ENCODE measurements at places on chromosomes 7 and 10. TPM values are rescaled to one million over a fixed set of nuclear protein-coding genes. Genes with fewer than 3 reads are reported as not detected.
A peak's percentile ranks its signal among the peaks of the same experiment; 100 is the strongest.

DNA sequence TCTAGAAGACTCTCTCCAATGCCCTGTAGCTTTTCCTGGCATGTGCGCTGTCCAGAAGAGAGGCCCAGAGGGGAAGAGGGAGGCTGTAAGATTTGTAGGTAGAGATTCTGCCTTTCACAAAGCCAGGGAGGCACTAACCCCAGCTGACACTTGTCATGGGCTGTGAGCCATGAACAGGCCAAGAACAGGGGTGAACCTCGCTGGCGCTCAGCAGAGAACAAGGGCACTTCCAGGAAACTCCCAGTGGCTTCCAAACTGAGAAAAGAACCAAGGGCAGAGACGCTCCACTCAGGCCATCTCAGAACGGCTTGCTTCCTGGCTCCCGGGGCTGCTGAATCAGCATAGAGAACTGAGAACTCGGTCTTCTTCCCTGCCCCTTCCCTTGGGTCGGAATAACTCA lies 257.8 kb upstream of the ZNF32 start:
- H3K27ac ChIP-seq, result no peak overlapping the region
- no peak for DNase-seq
- no peaks in the 10 kb centered on the region for H3K27me3 ChIP-seq
- no peak overlapping the region for H3K4me3 ChIP-seq
- H3K36me3 ChIP-seq, result no peaks in the 10 kb centered on the region

- H3K27me3 ChIP-seq, result no peaks in the 10 kb centered on the region
- H3K27ac ChIP-seq, result no peak overlapping the region
- no peak overlapping the region for H3K4me3 ChIP-seq
- no peak for DNase-seq
- H3K4me1 ChIP-seq, result peaks cover 12% of the 10 kb centered on the region
Observed at GRCh38 chr7:102275123-102275703, 11.5 kb upstream of the SH2B2 start.

DNA sequence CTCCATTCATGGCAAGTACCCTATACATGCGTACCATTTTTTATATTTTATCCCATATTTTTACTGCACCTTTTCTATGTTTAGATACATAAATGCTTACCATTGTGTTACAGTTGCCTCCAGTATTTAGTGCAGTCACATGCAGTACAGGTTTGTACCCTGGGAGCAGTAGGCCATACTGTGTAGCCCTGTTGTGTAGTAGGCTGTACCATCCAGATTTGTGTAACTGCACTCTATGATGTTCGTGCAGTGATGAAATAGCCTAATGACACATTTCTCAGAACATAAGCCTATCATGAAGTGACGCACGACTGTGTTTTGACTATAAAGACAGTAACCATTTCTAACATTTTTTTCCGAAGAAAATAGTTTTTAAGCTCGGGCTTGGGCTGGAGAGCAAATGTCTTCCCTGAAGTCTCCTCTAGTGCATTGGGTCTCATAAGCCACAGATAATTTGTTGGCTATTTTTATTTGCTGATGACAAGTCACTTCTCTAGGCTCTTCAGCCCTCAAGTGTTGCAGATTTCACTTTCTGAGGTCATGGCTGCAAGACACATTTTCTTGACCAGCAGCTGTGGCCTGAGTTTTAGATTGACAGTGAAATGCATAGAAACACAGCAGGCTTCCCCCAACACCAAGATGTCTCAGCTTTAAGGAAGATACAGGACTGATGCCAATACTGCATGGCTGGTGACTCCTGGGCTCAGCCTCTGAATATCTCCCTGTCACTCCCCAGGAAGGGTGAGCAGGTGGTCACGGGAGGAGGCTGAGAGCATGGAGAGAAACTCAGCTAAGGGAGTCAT lies 26.9 kb downstream of the EPDR1 start:
- H3K4me1 ChIP-seq, result peaks cover 12% of the 10 kb centered on the region
- no peaks in the 10 kb centered on the region for H3K36me3 ChIP-seq
- no peak for DNase-seq
- no peak overlapping the region for H3K27ac ChIP-seq
- H3K27me3 ChIP-seq, result no peaks in the 10 kb centered on the region

DNA sequence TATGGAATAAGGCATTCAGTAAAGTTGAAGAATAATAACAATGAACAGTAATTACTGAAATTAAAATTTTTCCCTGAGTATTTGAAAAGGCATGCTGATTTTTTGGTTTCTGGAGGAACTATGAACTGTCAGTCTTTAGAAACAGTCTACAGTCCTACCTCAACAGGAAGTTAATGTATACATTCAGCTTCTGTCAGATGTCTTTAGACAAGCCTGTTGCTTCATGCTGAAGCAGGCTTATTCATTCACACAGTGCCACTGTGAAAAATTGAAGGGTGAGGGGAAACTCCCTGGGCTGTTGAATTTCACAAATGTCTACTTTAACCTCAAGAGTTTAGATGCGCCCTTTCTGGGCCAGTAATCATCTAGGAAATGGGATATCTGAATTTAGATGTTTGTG lies 3.5 kb downstream of the NRF1 start:
- peaks cover 48% of the 10 kb centered on the region for H3K4me1 ChIP-seq
- DNase-seq, result no peak
- H3K27me3 ChIP-seq, result no peaks in the 10 kb centered on the region
- no peaks in the 10 kb centered on the region for H3K36me3 ChIP-seq

The PLAC9 gene
- total RNA-seq, result 7.3 TPM

- H3K4me1 ChIP-seq, result no peaks in the 10 kb centered on the region
- no peak overlapping the region for H3K4me3 ChIP-seq
- H3K27ac ChIP-seq, result no peak overlapping the region
- no peaks in the 10 kb centered on the region for H3K27me3 ChIP-seq
- no peaks in the 10 kb centered on the region for H3K36me3 ChIP-seq
Observed at GRCh38 chr7:1019789-1020610, 24.3 kb upstream of the GPR146 start.

The SOSTDC1 gene
- total RNA-seq, result 0.09 TPM

GRCh38 chr7:140231771-140232491 lies 55.1 kb upstream of the KDM7A start:
- H3K27ac ChIP-seq, result peak overlapping the region; percentile 98
- H3K36me3 ChIP-seq, result no peaks in the 10 kb centered on the region
- H3K4me3 ChIP-seq, result peak overlapping the region; percentile 86
- peaks cover 21% of the 10 kb centered on the region for H3K4me1 ChIP-seq

- H3K4me3 ChIP-seq, result no peak overlapping the region
- H3K36me3 ChIP-seq, result no peaks in the 10 kb centered on the region
- peaks cover 9% of the 10 kb centered on the region for H3K27me3 ChIP-seq
- H3K27ac ChIP-seq, result no peak overlapping the region
Observed at GRCh38 chr10:121734589-121735045, 136.4 kb upstream of the FGFR2 start.

DNA sequence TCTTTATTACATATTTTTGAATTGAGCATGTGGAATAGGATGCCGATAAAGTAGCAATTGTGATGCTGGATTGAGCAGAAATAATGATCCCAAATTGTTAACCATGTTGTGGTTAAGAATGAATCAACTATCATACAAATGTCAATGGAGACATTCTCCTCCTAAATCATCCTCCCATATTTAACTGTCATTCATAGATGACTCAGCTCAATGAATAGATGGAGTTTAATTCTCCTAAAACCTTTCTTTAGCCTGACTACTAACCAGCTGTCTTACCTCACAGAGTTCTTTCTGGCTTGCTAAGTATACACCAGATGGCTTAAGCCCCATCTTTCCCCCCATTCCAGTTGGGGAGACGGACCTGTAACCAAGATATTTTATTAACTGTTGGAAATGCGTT lies 23.4 kb upstream of the NPS start:
- no peak overlapping the region for H3K4me3 ChIP-seq
- no peak overlapping the region for H3K27ac ChIP-seq
- peaks cover 2% of the 10 kb centered on the region for H3K27me3 ChIP-seq
- DNase-seq, result no peak
- peaks cover 11% of the 10 kb centered on the region for H3K4me1 ChIP-seq
- H3K36me3 ChIP-seq, result no peaks in the 10 kb centered on the region

DNA sequence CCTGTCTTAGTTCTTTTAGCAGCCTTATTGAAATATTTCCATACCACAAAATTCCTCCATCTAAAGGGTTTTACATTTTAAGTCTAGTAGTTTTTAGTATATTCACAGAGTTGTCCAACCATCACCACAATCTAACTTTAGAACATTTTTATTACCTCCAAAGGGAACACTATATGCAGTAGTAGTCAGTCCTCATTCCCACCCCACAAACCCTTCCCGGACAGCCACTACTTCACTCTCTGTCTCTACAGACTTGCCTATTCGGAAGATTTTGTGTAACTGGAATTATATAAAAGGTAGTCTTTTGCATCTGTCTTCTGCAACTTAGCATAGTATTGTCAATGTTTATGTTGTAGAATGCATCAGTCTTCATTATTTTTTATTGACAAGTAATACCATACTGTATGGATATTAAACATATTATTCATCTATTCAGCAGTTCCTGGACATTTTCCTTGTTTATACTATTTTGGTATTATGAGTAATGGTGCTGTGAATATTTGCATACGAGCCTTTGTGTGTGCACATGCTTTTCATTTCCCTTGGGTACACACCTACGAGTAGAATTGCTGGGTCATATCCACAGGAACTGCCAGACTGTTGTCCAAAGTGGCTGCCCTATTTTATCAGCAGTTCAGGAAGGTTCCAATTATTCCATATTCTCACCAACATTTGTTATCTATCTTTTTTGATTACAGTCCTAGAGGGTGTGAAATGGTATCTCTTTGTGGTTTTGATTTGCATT lies 60.9 kb upstream of the LANCL2 start:
- peaks cover 4% of the 10 kb centered on the region for H3K36me3 ChIP-seq
- H3K27me3 ChIP-seq, result no peaks in the 10 kb centered on the region
- H3K4me1 ChIP-seq, result peaks cover 45% of the 10 kb centered on the region
- H3K4me3 ChIP-seq, result no peak overlapping the region
- no peak for DNase-seq
- no peak overlapping the region for H3K27ac ChIP-seq

- no peak overlapping the region for H3K27ac ChIP-seq
- H3K4me3 ChIP-seq, result no peak overlapping the region
- no peaks in the 10 kb centered on the region for H3K36me3 ChIP-seq
Observed at GRCh38 chr10:84256510-84257342, 11.9 kb downstream of the RGR start.

The UCMA gene
- 1.9 TPM for total RNA-seq

- no peaks in the 10 kb centered on the region for H3K36me3 ChIP-seq
- H3K4me1 ChIP-seq, result peaks cover 20% of the 10 kb centered on the region
- no peak for DNase-seq
- no peak overlapping the region for H3K4me3 ChIP-seq
- no peaks in the 10 kb centered on the region for H3K27me3 ChIP-seq
- no peak overlapping the region for H3K27ac ChIP-seq
Observed at GRCh38 chr10:106078895-106079576, 1085.5 kb downstream of the SORCS1 start.

The SAMD9 gene
- total RNA-seq, result 0.11 TPM

- no peak for DNase-seq
- no peaks in the 10 kb centered on the region for H3K27me3 ChIP-seq
- H3K36me3 ChIP-seq, result no peaks in the 10 kb centered on the region
- H3K4me3 ChIP-seq, result no peak overlapping the region
- peaks cover 7% of the 10 kb centered on the region for H3K4me1 ChIP-seq
- H3K27ac ChIP-seq, result no peak overlapping the region
Observed at GRCh38 chr10:62652114-62652513, 152.4 kb upstream of the ADO start.

- H3K27ac ChIP-seq, result peak overlapping the region; percentile 14
- 0 out of 2 replicates have a peak, but pooled peaks cover 3% of the 10 kb centered on the region for H3K4me1 ChIP-seq
- H3K27me3 ChIP-seq, result no peaks in the 10 kb centered on the region
- no peaks in the 10 kb centered on the region for H3K36me3 ChIP-seq
Observed at GRCh38 chr7:2700141-2700850, 12.3 kb downstream of the AMZ1 start.

The TAS2R3 gene
- 1.5 TPM for total RNA-seq

DNA sequence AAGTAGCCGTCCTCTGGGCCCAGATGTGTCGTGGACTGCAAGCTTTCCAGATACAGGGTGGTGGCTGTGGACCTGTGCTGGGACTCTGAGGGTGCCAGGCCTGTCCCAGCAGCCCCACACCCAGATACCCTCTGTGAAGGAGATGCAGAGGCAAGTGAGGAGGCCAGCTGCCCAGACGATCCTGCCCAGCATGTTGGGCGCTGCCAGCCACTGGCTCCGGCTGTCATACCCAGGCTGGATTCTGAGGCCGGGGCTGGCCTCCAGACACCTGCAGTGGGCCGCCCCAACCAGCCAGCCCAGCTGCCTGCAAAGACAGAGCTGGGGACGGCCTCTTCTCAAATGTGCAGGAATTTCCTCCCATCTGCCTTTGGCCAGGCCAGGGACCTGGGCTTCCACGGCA lies 39.1 kb upstream of the EBF3 start:
- H3K4me3 ChIP-seq, result no peak overlapping the region
- no peak for DNase-seq
- H3K36me3 ChIP-seq, result no peaks in the 10 kb centered on the region
- no peak overlapping the region for H3K27ac ChIP-seq

DNA sequence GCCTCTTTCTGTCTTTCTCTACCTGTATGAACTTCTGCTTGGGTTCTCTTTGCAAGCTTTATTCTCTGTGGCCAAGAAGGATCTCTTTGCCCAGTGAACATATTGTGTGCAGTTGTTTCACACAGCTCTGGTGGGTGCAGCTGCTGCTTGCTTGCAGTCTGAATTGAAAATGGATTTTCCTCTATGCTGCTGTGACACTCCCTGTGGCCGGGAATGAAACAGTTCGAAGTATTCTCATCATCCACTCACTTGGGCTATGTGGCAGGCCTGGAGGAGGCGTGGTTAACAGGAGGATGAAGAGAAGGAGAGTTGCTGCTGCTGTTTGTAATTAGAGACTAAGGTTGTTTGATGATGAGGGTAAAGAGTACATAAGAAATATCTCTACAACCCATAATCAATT lies 28.4 kb upstream of the ITGA8 start:
- no peaks in the 10 kb centered on the region for H3K27me3 ChIP-seq
- H3K4me3 ChIP-seq, result no peak overlapping the region
- H3K4me1 ChIP-seq, result no peaks in the 10 kb centered on the region
- no peak for DNase-seq
- no peaks in the 10 kb centered on the region for H3K36me3 ChIP-seq

DNA sequence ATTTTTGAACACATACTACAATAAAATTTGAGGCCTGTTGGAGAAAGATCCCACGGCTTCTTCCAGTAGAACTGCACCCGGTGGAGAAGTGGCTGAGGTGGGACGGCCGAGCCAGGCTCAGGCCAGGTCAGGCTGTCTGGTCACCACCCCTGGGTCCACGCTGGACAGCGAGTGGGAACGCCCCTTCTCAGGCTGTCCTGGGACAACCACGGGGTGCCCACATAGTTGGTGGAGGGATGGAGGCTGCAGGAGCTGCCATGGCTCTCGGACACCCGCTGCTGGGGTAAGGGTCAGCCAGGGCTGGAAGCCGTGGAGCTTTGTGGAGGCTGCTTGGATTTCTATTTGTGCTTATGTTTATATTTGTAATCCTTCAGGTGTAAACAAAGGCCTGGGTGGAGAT lies 206.5 kb downstream of the DNAJB6 start:
- peak; percentile 7 for DNase-seq
- H3K27ac ChIP-seq, result no peak overlapping the region
- peaks cover 12% of the 10 kb centered on the region for H3K36me3 ChIP-seq
- H3K27me3 ChIP-seq, result peaks cover 3% of the 10 kb centered on the region
- H3K4me3 ChIP-seq, result no peak overlapping the region

All from WTC11 (cell line).